Brain (organoid and tissue), 16 donors: ENCODE measurements at places on chromosomes 3 and 15.

DNA sequence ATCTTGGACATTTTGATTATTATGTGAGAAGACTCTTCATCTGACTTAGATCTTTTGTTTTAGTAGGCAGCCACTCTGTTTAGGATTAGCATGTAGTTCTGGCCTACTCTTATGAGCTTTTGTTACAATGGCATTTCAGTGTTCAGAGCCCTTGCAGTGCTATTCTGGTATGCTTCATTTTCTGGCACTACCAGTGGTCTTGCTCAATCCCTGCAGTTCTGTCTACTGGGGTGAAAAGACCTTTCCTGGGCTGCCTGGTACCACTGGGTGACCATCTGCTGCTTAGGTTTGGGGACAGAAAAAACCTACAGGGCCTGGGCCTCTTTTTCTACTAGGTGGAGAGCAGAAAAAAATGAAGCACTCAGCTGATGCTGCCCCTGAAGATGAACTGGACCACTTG is 42.5 kb downstream of the IL16 start:
- no peak for DNase-seq

GRCh38 chr3:154223519-154223918 is 100.8 kb downstream of the DHX36 start:
- DNase-seq, result no peak

DNA sequence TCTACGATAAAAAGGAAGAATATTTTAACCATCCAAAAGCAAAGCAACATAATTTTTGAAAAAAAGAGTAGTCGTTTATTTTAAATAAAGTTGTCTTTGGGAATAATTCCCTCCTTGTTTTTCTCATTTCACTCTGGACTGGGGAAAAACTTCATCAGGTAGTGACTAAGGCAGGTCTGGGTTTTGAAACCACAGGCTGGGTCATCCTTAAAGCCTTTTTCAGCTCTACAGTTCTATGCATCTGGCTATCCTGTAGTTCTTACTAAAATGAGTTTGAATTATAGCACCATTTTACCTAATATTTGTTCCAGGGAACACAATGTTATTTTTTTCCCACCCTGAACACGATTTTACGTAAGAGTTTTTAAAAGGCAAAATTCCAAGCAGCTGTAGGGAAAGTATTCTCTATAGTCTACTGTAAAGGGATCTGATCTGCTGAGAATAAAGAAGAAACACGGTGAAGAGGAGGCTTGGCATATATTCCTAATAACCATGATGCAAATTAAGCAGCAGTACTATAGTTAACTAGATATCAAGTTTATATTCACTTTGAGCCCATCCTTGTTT is 107.7 kb downstream of the OSBPL10 start:
- DNase-seq, result no peak

DNA sequence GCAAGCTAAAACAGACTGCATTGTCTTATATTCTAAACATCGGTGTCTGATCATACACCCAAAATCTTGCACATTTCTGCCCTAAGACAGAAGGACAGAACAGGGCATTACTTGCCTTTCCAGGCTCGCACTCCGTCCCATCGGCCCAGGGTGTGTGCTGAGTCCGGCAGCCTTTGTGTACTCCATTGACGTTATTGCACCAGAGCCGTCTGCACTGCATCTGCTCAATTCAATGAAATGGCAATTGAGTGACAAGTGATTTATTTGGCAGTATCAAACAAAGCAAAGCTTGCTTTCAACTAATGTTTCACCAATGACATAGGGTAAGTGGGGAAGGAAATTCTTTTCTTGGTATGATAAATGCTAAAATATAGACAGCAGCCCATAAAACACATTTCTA is 40.0 kb downstream of the ADAMTS9 start:
- peak; percentile 18 for DNase-seq

GRCh38 chr15:57321973-57322601 is 54.2 kb upstream of the CGNL1 start:
- DNase-seq, result no peak

DNA sequence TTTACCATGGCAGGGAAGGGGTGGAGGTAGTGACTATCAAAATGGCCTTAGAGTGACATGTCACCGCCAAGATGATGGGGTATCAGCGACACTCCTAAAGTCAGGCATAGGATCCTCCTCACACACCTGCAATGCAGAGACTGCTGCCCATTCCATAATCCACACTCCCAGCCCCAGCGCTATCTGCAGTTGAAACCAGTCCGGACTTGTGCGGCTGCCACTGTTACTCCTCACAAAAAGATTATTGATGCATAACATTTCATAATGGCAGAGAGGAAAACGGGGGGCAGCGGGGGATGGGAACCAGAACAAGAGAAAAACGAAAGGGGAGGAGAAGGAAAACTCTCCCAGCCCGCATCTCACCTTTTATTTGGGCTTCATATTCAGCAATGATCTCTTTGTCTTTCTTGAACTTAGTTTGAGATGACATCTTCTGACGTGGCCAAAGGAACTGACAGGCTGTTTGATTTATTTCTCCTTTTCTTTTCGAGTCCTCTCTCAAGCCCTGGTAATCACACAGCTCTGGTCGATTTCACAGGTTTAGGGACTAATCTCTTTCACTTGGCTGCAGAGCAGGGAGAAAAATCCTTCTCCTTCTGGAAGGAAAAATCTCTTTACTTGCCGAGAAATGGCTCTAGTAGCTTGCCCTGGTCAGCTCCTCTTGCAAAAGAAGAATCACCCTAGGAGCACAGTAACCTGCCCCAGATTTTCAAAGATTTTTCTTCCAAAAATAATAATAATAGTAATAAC is 749 bp downstream of the SRGAP3 start:
- DNase-seq, result peak; percentile 48

DNA sequence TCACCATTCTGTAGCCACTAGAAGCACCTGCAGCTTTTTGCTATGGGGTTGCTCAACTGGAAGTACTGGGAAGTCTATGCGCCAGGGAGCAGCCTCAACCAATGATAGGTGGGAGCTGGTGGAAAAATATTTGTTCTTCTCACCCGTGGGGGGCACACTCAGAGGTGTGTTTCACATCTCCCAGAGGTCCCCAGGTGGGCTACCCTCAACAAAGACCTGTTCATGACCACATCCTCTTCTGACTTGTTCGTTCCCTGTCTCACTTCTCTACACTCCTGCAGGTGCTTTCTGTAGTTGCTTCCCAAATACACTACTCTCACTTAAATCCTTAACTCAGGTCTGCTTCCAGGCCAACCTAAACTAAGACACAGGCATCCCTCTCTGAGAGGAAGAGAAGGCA is 3.6 kb downstream of the CAMP start:
- DNase-seq, result no peak

GRCh38 chr3:4987538-4988296 is 8.5 kb downstream of the BHLHE40 start:
- no peak for DNase-seq

DNA sequence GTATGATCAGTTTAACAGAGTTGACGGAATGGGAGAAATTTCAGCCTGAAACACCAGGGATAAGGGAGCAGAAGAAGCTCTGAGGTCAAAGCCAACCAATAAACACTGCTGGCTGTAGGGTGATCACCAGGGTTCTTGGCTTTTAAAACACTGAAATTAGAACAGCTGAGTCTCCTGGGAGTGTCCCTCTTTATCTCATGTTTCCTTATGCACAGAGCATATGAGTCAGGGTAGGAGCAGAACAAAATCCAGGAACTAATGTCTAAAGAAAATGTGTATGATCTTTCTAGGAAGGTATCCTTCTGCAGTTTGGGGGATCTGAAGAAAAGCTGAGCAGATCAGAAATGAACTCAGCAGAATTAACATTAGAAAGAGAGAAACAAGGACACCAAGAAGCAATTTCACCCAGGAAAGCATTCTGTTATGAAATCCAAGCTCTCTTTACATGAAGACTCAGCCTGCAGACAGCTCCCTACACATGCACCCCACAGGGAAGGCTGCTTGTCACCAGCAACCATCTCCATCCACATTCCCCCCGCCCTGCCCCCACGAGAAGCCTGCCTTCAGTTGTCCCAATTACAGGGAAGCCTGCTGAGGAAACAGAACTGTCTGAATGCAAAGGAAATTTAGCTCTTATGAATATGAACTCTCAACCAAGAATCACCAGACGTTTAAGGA is 469.7 kb downstream of the PDCD6IP start:
- DNase-seq, result no peak

DNA sequence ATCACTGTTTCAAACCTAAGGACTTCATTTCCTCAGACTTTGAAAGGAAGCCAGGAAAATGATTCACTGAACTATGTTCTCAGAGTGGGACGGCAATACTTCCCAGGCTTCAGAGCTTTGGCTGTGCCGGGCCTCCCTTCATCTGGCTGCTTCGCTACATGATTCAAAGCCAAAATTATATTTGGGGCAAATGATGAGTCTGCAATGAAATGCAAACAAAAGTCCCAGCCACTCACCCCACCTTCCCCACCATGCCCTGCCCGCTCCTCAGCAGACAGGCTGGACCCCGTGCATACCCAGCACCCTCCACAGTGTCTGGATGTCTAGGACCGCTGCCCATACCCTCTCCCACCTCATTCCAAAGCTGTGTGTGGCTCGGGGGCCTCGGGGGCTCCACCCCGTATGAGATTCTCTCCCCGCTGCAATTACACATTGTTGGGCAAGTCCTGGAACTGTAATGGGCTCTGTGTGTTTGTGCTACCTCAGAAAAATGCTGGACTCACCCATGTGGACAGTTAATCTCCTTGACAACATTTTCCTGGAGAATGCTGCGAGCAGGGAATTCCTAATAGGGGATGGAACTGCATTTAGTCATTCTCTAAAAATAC is 32.2 kb downstream of the ATP10A start:
- no peak for DNase-seq

- no peak for DNase-seq
These were observed 928.2 kb downstream of the EPHA3 start for GRCh38 chr3:90035643-90036042.

GRCh38 chr15:48858401-48858800 is 19.5 kb upstream of the EID1 start:
- DNase-seq, result no peak

DNA sequence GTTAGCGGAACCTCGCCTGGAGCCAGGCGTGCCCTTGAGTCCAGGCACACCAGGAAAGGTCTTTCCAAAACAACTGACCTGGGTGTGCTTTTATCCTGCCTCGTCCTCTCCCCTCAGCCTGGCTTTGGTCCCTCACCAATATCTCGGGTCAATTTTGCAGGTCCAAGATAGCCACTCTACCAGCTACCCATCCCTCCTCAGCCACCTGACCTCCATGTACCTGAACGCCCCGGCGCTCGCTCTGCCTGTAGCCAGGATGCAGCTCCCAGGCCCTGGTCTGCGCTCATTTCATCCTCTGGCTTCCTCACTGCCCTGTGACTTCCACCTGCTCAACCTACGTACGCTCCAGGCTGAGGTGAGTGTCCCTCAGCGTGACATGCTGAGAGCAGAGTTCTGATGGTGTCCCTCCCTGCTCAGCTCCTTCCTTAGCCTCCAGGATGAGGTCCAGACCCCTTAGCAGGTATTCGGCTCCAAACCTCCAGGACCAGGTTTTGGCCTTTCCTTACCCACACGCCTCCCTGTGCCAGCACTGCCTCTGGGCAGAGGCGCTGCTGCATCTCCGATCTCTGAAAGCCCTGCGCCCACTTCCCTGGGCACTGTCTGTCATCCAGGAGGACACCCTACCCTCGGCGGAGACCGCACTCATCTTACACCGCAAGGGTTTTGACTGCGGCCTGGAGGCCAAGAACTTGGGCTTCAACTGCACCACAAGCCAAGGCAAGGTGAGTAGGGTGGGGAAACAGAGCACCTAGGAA is 14.1 kb downstream of the HDDC3 start:
- DNase-seq, result no peak

DNA sequence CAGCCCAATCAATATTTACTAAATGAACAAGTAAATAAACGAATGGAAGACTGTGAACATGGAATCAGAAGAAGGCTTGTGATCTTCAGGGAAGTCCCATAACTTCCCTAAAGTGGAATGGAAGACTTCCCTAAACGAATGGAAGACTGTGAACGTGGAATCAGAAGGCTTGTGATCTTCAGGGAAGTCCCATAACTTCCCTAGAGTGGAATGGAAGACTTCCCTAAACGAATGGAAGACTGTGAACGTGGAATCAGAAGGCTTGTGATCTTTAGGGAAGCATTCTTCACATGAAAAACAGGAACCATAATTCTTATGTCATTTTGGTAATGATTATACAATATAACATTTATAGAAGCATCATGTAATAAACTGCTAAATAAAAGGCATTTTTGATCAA is 38.8 kb downstream of the EOGT start:
- DNase-seq, result no peak

GRCh38 chr3:160152638-160153037 is 72.6 kb upstream of the C3orf80 start:
- DNase-seq, result no peak

DNA sequence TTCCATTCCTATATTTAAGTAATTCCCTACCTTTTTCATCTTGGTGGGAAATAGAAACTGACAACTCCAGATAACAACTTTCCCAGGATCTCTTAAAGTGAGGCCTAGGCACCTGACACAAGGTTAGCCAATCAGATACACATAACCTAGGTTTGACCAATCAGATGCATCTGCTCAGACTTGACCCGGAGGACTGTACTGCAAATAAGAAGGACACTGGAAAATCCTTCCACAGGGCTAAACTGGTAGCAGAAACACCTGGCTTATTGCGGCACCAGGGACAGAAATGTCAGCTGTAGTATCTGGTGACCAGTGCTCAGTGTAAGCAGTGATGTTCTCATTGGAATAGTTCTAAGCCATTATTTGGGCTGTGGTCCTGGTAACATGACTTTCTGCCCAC is 204.5 kb upstream of the SLCO3A1 start:
- DNase-seq, result no peak

DNA sequence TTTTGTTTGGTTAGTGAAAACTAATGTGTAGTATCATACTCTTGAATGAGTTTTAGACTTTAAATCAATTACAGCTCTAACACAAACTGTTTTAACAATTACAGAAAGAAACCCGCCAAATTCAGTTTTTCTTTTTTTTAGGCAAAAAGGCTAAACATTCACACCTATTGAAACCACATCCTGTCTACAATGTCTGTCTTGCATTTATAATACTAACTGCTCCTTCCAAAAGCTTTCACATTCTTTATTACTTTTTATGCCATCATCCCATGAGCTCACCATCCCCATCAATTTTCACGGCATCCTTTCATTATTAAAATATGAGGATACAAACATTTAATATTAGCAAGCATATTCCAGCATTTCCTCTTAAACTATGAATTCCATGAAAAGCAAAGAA is 593.3 kb downstream of the FOXP1 start:
- no peak for DNase-seq

DNA sequence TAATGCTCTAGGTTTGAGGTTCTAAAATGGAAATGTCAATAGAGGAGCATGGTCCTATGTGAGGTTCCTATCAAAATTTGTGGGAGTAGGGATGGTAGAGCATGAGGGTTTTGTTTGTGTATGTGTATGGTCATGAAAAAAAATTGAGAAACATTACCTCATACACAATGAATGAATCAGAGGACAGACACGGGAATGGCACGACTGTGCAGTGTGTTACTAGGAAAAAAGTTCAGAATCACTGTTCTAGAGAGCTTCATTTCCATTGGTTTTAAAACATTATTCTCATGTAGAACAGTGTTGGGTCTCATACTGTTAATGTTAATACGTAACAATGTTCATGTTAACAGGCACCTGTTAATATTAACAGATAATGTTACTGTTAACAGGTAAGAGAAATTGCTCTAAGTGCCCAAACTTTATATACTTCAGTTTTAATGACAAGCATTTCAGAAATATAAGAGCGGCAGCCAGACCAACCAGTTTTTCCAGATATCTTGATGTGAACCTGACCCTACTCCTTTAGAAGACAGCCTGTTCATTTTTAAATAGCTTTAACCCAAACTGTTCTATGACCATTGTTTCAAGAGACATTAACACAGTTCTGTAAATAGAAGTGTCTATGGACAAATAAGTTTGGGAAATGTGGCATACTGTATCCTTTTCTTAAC is 48.0 kb downstream of the SLC15A2 start:
- no peak for DNase-seq
